ENCODE measurements at places on chromosomes 3 and 15.

GRCh38 chr3:108441518-108441917 lies 68.9 kb downstream of the MYH15 start:
- no peak for DNase-seq

DNA sequence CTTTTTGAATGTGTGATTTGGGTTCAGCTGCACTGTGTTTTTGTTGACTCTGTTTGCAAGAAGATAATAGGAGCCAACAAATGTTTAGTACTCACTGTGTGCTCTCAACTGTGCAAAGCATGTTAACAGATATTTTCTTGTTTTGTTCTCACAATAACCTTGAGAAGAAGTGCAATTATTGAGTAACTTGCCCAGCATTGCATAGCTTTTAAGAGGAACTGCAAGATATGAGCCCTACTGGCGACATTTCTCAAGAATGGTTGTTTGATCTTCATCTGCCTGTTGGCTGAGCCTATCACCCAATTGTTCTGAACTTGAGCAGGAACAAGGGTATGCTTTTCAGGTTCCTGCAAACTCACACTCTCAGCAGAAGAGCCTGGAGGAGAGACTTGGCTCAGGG lies 43.4 kb upstream of the AGBL1 start:
- no peak for DNase-seq

GRCh38 chr3:56369914-56370313 lies 98.4 kb downstream of the ERC2 start:
- DNase-seq, result no peak

GRCh38 chr15:87851497-87851896 lies 405.0 kb downstream of the NTRK3 start:
- DNase-seq, result no peak

DNA sequence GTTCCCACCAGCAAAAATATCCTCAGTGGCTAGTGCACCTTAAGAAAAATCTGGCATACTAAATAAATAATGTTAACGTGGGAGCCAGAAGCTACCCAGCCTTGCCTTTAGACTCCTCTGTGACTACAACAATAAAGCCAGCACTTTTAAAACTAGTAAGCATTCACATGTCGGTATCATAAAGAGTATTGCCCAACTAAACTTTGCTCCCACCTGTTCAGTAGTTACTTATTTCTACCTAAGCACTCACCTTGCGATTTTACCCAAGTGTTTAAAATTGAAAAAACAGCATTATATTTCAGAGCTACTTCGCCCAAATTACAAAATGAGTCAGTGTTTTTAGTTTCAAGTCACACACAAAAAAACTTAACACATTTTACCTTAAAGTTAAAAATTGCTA lies 12.8 kb downstream of the ALDH1L1 start:
- no peak for DNase-seq

DNA sequence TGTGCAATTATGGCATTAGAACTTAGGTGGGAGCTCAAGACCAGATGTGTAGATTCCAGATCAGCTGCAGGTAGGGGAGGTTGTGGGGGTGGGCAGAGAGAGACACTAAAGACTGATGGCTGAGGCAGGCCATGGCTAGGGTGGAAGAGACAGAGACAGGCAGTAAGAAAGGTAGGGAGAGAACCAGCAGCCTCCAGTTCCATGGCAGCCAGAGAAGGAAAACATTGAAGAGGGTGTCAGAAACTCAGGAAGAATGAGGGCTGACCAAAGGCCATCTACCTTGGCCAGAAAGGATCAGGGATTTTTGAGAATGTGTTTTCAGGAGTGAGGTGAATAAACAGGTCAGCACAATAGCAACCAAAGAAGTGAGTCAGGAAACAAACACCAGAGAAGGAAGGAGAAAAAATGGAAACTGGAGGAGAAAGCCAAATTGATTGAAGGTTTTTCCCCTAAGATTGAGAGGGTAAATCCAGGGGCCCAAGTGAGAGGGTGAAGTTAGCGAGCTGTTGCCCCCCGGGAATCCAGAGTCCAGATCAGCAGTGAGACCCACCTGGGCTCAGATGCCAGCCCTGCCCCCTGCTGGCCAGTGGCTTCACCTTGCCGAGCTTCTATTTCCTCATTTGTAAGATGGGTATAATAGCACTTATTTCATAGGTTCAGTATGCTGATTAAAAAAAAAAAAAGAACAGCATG lies 41.0 kb downstream of the ABHD2 start:
- DNase-seq, result peak; percentile 51

- DNase-seq, result no peak
These were observed 21.5 kb downstream of the CFAP161 start for GRCh38 chr15:81155375-81156218.

DNA sequence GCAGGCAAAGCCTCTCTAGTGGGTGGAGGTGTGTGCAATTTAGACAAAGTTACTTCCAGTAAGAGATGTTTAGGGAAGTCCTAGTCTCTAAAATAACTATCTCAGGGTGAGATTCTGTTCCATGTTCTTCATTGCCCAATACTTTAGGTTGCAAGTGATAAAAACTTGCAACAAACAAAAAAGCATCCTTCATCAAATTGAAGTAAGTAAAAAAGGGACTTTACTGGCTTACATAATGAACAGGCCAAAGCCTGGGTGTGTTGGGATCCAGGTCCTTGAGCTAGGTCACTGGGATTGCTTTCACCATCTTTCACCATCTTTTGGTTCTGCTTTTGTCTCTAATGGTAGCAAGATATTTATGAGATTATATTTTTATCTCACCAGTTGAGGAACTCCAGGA lies 38.3 kb downstream of the CX3CR1 start:
- no peak for DNase-seq

DNA sequence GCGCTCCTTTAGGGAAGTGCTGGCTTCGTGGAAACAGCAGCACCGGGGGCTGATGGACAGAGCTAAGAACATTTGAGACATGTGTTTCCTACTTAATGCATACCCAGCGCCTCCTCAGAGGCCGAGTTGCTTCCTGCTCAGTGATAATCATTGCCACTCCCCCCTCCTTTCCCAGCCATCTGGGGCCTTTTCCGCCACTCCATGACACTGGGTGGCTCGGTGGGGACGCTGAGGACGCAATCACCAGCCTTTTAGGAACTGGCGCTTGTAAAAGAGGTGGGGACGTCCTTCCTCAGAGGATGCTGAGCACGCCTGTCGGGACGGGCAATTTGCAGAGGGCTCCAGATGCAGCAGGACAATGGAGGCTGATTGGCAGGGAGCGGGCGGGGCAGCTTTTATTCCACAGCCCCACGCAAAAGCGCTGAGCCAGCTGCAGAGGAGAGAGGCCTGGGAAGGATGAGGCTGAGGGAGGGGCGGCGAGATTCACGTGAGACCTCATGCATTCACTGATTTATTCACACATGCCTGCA lies 22.2 kb upstream of the IQSEC1 start:
- DNase-seq, result no peak

DNA sequence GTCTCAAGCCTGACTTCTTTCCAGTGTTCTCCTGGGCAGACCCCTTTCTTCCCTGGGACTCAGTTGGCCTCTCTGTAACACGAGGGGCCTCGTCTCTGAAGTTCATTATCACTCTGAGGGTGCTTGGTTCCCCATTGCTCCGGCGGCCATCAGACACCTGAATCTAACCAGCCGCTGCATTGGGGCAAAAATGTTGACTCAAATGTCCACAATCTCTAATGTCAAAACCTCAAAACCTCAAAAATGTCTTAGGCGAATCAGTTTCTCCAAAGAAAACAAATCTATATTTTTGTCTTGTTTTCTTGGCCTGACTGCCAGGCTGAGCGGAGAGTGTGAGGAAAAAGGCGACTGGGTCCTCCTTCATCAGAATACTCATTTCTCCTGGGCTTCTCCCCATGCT lies 220.7 kb downstream of the VPS13C start:
- no peak for DNase-seq

DNA sequence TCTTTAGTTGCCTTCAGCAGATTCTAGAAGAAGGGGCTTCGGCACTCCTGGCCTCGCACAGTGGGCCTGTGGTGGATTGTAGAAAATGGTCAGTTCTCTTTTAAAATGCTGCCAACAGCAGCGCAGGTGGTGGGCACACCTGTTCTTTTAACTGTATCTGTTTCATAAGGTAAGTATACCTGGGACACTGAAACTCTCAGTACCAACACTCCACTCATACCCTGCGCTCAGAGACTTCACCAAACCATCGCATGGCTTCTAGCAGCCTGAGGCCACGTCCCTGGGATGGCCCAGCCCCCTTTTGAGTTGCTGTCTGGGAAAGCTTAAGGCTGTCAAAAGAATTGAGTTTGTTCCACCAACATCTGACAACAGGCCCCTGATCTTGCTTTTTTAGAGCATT lies 56.7 kb upstream of the MCF2L2 start:
- no peak for DNase-seq

DNA sequence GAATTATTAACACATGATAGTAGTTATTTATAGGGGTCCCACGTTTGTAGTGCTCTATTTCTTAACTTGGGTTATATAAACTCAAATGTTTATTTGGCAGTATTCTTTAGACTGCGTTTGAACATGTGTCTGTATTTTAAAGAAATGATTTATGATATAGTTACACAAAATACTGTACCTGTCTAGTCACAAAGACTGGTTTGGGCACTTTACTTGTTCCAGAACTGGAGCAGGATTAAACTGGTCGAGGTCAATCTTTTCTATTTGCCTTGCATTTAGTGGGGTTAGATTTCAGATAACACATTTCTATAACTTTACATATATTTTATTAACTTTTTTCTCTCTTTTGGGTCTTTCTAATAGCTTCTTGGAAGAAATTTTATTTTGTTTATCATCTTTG lies 39.5 kb downstream of the HACD3 start:
- DNase-seq, result no peak

DNA sequence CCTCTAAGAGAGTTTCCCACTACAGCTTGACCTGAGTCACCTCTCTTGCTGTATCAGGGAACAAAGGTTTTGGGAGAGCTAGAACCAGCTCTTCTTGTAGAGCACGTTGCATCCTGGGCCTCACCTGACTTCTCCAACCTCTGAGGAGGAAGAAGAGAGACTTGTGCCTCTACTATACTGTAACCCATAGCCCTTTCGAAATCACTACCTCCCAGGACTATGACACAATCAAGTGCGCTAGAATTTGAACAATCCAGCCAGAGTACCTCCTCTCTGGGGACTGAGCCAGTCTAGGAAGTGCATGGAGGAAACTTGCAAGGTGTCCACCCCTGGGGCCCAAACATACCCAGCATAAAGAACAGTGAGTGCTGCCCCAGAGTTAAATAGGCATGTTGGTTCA lies 192.8 kb upstream of the BHLHE40 start:
- DNase-seq, result no peak

GRCh38 chr3:121654493-121655385 lies 6.0 kb downstream of the HCLS1 start:
- DNase-seq, result no peak

- no peak for DNase-seq
These were observed 161.8 kb upstream of the IQSEC1 start for GRCh38 chr3:13235079-13235478.

- DNase-seq, result no peak
These were observed 15.6 kb downstream of the FRMD4B start for GRCh38 chr3:69370156-69370883.

- DNase-seq, result no peak
These were observed 46.0 kb upstream of the TSEN2 start for GRCh38 chr3:12438318-12438717.

DNA sequence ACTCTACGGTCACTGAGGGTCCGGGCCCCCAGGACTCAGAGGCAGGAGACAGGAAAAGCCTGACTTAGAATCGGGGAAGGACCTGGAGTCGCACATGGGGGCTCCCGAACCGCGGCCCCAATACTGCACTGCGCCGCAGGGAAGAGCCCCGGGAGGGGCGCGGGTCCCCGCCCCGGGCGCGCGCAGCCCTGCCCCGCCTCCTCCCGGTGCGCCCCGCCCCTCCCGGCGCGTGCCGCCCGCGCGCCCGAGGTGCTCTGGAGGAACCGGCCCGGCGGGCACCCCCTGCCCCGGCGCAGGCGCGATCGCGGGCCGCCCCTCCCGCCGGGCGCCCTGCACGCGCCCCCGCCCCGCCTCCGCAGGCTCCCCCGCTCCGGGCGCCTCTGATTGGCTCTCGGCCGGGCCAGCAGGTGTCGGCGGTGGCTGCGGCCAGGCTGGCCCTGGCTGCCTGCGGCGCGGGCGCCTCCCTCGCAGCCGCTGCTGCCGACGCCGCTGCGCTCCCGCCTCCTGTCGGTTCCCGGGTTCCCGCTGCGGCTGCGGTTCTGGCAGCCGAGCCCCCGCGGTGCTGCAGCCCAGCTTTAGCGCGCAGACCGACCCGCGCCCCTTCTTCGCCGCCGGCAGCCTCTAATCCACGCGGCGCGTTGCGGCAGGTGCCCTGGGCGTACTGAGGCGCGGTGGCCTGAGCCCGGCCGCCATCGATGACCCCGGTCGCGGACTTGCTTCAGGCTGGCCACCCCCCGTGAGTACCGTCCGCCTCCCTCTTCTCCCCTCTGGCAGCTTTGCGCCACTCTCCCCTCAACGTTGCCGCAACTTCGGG lies at the start of gene MYRIP:
Gene MYRIP, plus strand, starts transcription at position 429 of the 814 bp plus-strand sequence. CDS start 91,208 bp downstream, outside the sequence.
- DNase-seq, result peak; percentile 75

GRCh38 chr3:30641416-30642251 lies 35.2 kb downstream of the TGFBR2 start:
- no peak for DNase-seq

GRCh38 chr15:59997070-59997701 lies 6.9 kb upstream of the FOXB1 start:
- no peak for DNase-seq

- no peak for DNase-seq
These were observed 105.2 kb upstream of the EPHA3 start for GRCh38 chr3:89002191-89002590.

- no peak for DNase-seq
These were observed 13.5 kb upstream of the KCNAB1 start for GRCh38 chr3:156106721-156107373.

GRCh38 chr15:99054892-99055291 lies 47.3 kb upstream of the PGPEP1L start:
- no peak for DNase-seq

GRCh38 chr15:100095541-100096247 lies 246.1 kb downstream of the ADAMTS17 start:
- no peak for DNase-seq

- no peak for DNase-seq
These were observed 387.5 kb upstream of the ATP11B start for GRCh38 chr3:182405759-182406158.

DNA sequence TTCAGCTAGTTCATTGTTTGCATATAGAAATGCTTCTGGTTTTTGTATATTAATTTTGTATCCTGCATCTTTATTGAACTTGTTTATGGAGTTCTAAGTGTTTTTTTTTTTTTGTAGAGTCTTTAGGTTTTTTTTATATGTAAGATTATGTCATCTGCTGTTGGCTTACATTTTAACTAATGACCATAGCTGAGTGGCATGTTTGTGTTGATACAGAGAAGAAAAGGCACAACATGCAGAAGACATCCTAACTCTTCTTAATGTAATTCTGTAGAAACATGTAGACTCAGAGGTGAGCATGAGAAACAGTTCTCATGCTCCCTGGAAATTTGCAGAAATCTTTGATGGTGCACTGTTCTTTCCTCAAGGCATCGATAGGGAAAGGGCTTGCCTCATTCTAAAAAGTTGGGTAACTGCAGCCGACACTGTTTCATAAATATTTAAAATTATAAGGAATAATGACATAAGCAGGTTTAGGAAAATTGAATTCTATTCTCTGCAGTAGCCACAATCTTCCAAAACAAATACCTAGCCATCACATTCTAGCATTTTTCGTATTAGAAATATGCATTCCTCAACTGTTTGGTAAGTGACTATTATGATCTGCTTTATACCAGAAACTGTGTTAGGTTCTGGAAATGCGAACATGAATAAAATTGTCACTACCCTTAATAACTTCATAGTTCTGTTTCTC lies 499.6 kb upstream of the KCNMB2 start:
- no peak for DNase-seq

GRCh38 chr3:139309880-139310279 lies 33.9 kb upstream of the MRPS22 start:
- DNase-seq, result no peak

All from endothelial cell (in vitro differentiated cells).